ENCODE measurements at places on chromosomes 7 and 10.

DNA sequence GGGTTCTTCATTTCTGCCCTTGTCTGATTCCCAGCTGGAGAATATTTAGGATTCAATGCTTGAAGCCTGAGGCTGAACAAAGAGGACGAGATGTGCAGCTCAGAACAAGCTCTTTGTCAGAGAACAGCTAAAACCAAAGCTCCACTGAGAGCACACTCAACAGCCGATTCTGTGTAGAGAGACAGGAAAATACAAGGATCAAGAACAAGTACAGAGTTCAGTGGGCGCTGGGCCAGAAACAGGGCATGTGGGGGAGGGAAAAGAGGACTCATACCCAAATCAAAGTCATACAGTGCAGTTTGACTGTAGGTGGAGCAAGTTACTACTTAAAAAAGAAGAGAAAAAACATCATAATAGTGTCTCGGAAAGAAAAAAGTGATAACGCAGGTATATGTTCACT lies at the start of gene AGMO:
Gene AGMO, minus strand, starts transcription at position 181 of the 400 bp plus-strand sequence.
- DNase-seq, result no peak

DNA sequence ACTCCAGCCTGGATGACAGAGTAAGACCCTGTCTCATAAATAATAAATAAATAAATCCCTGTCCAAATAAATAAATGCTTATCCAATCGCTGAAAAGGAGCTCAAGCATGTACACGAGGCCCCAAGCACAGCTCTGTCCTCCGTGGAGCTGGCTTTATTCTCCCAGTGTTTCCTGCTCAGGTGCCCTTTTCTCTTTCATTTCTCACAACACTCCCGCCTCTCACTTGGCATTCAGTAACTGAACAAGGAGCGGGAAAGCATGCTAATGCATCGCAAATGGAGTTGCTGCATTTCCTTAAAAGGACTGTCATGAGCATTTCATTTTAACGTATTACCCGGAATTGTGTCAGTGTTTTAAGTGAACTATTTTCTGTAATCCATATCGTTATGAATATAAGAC lies 210.9 kb upstream of the C7orf33 start:
- DNase-seq, result no peak

DNA sequence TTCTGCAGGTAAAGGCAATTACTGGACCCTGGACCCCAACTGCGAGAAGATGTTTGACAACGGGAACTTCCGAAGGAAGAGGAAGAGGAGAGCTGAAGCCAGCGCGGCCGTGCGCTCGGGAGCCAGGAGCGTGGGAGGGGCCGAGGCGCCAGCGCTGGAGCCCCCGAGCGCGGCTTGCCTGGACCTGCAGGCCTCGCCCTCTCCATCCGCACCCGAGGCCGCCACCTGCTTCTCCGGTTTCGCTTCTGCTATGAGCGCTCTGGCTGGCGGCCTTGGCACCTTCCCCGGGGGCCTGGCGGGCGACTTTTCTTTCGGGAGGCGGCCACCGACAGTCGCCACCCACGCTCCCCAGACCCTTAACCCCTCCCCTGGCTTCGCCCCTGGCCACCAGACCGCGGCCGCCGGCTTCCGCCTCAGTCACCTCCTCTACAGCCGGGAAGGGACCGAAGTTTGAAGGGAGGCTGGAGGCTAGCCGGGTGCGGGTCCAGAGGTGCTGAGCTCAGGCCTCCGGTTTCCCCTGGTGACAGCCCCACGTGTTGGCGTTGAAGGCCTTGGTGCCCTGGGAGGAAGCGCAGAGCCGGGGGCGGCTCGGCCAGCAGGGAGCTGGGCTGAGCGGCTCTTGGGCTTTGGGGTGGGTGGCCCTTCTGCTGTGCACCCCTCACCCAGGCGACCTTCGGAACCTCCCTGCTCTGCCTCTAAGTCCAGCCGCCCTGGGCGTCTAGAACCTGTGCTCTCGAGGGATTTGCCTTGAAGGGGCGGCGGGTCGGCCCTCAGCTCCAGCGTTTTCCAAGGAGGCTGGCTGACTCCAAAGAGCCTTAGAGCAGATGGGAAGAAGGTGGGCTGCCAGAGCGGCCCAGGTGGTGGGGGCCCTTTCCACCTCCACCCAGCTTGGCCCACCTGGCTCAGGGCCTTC lies 1.8 kb downstream of the FOXI2 start:
- no peak for DNase-seq

DNA sequence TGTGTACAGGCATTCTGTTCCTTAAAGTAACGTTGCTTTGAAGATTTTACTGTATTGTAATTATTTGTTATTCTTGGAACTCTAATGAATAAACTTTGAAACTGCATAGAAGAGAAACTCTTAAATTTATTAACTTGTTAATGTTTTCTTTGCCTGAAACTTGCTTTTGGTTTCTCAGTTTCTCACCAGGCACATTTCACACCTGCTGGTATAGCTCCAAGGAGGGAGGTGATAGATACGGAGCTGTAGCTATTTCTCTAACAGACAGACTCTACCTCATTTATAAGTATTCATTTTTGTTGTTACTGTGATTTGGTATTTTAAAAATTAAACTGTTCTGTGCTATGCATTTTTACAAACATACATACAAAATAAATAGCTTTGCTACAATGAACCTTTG lies 32.7 kb downstream of the R3HCC1L start:
- DNase-seq, result no peak

GRCh38 chr10:1402816-1403507 lies 334.4 kb downstream of the ADARB2 start:
- DNase-seq, result no peak
